ENCODE measurements at places on chromosomes 1 and 21.

DNA sequence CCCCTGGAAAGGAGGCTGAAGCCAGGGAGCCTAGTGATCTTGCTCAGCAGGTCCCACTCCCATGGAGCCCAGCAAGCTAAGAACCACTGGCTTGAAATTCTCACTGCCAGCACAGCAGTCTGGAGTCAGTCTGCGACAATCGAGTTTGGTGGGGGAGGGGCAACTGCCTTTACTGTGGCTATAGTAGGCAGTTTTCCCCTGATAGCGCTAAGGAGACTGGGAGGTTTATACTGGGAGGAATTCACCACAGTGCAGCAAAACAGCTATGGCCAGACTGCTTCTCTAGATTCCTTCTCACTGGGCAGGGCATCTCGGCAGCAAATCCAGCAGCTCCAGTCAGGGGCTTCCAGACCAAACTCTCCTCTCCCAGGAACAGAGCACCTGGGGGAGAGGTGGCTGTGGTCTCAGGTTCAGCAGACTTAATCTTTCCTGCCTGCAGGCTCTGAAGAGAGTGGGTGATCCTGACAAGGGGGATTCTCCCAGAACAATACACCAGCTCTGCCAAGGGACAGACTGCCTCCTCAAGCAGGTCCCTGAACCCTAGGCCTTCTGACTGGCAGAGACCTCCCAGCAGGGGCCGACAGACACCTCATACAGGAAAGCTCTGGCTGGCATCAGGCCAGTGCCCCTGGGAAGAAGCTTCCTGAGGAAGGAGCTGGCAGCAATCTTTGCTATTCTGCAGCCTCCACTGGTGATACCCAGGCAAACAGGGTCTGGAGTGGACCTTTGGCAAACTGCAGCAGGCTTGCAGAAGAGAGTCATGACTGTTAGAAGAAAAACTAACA, 548.5 kb upstream of the NEGR1 start:
- no peak for ATAC-seq

- ATAC-seq = no peak
Observed at GRCh38 chr1:94602316-94602715, 60.8 kb upstream of the F3 start.

DNA sequence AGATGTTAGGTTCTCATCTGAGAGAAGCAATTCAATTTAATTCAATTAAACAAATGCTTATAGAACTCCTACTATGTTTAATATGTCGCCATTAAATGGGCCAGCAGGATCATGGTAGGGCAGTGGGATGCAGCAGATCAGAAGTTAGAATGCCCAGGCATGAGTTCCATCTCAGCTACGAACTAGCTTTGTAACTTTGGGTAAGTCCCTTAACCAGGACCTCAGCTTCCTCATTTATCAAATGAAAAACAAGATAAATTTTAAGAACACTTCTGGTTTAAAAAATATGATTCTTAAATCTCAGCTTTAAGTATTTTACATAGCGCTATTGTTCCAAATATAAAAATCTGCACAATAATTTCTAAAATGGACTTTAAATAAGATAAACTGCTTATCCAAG, 67.5 kb upstream of the GFI1 start:
- no peak for ATAC-seq

- no peak for ATAC-seq
Observed at GRCh38 chr1:114770989-114771388, 9.5 kb downstream of the SIKE1 start.

DNA sequence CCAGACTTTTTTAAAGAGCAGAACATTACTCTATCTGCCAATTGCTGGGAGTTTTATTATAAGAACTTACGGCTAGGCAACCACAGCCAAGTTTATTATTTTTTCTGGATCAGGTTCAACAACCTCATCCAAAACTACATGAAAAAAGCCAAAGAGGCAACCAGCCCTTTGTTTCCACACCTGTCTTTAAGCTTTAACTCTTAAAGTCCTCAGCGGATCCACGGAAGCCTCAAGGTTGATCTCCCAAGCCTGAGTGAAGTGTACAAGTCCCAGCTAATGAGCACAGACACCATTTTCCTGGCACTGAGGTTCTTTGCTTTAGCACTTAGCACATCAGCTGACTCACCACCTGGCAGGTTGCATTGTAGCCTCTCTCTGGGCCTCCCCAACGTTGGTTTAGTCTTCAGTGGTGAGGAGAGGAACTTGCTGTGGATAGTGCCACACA, 143.1 kb downstream of the TGFBR3 start:
- ATAC-seq = no peak

GRCh38 chr1:43774359-43774758, 67.0 kb downstream of the ST3GAL3 start:
- peak; percentile 64 for ATAC-seq

DNA sequence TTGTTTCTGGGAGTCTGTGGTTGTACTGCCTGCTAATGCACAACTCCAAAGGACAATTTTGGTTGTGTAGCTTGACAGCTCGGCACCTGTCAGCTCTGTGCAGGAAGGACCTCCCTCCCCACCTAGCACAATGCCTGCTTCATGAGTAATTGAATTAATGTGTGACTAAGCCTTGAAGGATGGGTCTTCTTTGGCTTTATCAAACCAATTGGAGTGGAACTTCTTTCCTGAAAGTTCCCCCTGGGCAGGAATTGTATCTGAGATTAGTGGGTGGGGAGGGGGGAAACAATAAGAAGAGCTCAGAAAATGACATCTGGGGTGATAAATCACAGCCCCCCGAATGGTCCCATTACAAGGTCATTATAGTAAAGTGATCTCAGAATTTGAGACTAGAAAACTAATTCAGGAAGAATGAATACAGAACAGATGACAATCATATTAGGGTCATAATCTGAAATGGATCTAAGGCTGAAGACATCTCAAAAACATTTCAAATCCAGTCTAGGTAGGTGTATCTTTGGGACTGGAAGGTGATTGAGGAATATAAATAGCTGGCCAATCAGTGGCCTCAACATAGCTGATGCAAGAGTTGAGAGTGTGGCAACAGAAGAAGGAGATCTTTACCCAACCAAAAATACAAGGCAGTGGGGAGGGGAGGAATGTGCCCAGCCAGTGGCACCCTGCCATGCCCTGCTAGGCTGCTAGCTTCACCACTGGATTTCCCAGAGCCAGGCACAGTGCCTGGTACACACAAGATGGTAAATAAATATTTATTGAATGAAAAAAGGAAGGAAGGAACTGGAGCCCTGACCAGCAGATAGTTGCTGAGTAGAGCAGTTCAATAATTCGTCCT, 10.1 kb upstream of the SESN2 start:
- peak; percentile 38 for ATAC-seq

DNA sequence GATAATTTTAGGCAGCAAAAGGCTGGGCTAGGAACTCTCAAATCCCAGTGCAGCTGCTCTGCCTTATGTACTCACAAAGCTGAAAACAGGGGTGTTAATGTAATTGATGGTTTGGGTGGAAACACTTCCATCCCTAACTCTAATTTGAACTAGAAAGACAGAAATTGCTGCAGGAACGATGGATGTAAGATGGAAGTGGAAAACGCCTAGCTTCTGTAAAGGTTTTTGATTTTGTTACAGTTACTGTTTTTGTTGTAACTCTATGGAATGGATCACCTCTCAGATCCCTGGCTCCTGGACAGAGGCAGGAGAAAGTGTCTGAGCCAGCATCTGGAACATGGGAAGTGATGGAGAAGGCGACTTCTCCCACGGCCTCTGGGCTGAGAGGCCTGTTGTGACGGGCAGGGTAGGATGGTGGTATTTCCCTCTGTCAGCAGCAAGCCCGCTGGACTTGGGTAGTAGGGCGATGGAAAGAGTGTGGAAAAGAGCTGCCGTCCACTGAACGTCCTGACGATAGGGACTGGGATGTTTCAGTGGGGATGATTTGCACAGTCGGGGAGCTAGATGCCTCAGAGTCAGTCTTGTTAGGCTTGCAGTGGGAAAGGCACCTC, 1.6 kb downstream of the TRAF5 start:
- no peak for ATAC-seq

DNA sequence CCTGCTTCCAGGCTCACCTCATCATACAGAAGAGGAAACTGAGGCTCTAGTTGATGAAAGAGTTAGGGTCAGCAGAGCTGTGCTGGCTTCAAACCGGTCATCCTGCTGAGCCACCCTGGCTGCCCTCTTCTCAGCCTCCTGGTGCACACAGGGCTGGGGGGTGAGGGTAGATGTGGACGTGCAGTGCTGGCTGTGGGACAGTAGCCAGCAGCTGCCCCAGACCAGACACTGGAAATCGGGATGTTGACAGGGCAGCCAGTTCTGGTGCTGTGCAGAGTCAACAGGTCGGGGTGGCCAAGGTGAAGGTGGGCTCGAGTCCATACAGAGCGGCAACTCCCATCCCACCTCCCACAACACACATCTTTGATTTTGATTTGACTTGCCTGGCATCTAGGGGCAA, 1.5 kb upstream of the CLCNKA start:
- ATAC-seq = no peak

GRCh38 chr1:95407886-95408291, 173.9 kb downstream of the RWDD3 start:
- ATAC-seq = no peak

GRCh38 chr1:22782406-22782805, 71.8 kb downstream of the EPHB2 start:
- no peak for ATAC-seq

GRCh38 chr1:218284917-218285635, at the start of gene RRP15:
RRP15 (plus strand) TSS chr1:218285293; CDS start chr1:218285317, 24 bp downstream.
- ATAC-seq = peak; percentile 100

DNA sequence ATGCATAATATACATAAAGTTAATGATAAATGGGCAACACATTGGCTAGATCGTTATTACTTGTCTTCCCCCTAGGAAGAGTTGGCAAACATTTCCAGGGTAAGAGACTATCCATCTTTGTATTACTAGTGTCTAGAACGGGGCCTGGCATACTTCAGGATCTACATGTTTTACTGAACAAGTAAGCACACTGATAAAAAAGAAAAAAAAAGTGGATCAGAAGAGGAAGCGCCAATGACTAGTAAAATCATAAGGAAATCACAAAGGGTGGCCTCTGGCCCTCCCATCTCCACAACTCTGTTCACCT, 482 bp downstream of the TM2D1 start:
- peak; percentile 4 for ATAC-seq

DNA sequence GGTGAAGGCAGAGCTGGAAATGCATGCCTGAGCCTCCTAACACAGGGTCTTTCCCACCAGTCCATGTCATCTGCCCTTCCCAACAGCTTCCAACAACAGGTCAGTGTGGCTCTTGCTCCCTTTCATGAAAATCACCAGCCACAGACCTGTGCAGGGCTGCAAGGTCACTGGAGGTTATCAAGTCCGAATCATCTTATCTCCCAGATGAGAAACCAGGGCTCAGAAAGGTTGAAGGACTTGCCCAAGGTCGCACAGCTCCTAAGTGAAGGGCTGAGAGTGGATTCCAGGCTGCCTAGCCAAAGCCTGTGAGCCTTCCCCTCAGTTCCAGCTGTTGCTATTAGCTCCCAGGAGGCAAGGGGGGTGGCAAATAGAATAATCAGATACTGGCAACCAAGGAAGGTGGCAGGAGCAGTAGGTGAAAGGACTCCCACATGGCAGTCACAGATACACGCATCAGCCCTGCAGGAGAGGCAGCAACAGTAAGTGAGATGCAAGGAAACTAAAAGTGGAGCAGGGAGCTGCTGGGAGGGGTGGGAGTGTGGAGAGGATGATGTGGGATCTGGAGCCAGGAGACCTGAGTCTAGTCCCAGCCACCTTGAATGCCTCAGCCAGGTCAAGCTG, 74.2 kb downstream of the SSBP3 start:
- peak; percentile 1 for ATAC-seq

- ATAC-seq = no peak
Observed at GRCh38 chr21:27813750-27814149, 846.9 kb upstream of the ADAMTS5 start.

DNA sequence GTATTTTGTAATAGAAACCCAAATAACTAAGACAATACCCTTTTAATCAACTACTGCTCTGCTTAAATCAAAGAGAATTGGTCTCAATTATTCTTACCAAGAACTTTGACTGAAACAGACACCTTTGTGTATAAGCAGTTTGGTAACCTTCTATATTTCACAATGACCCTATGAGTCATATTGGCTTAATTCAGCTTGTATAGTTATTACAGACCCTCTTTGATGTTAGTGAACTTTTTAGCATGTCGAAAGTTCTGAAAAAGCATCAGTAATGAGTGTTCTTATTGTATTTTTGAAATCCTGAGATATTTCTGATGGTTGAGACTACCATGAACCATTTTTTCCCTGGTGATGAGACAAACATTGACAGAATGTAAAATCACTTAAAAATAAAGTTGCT, 43.3 kb upstream of the RABGAP1L start:
- no peak for ATAC-seq

DNA sequence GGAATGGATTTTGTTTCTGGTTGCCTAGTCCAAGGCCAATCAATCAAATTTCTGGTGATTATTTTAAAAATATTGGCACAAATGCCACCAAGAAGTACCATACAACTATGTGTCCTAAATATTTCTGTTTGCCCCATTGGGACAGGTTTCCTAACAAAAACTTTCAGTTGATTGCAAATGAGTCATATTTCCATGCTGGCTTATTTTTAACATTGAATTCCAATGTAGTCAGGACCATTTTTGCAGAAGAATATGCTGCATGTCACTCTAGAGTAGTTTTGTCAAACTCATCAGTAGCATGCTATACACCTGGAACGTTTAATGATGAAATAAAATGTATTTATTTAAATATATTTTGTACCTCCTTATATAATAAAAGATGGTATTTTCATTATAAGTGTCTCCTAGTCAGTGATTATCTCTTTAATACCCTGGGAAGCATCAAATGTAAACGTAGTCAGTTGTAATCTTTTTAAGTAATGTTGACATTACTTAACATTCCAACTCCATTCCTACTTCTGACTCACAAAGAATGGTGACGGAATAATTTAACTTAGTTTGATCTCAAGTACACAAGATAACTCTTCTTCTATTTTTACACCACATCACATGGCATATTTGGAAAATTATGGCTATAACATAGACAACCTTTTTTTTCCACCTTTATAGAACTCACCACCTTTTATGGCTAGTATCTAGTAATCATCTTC, 39.0 kb upstream of the USH2A start:
- ATAC-seq = peak; percentile 46

DNA sequence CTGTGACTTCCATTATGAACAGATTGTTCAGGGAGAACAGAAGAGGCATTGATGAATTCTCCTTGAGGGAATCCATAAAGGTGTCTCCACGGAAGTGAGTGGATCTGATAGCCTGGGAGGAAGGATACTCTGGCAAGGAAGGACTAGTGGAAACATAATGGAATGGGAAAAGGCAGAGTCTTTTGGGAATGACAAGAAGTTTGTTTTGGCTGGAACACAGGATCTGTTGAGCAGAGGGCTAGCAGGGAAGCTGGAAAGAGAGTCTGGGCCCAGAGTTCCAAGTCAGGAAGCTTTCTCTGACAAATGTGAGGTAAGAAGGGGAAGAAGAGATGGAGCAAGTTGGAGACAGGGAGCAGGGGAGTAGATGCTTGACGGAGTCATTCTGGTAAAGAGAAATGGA, 8.1 kb downstream of the ADAMTS5 start:
- ATAC-seq = no peak

GRCh38 chr1:239733995-239734394, 347.6 kb downstream of the CHRM3 start:
- ATAC-seq = peak; percentile 92
